Hematopoietic multipotent progenitor cell treated with erythropoietin and hydrocortisone succinate and interleukin-3 and kit ligand, for 4 days (in vitro differentiated cells): ENCODE measurements at places on chromosomes 5 and 9.

- DNase-seq: no peak
Observed at GRCh38 chr9:81074221-81074620, 615.1 kb downstream of the TLE1 start.

DNA sequence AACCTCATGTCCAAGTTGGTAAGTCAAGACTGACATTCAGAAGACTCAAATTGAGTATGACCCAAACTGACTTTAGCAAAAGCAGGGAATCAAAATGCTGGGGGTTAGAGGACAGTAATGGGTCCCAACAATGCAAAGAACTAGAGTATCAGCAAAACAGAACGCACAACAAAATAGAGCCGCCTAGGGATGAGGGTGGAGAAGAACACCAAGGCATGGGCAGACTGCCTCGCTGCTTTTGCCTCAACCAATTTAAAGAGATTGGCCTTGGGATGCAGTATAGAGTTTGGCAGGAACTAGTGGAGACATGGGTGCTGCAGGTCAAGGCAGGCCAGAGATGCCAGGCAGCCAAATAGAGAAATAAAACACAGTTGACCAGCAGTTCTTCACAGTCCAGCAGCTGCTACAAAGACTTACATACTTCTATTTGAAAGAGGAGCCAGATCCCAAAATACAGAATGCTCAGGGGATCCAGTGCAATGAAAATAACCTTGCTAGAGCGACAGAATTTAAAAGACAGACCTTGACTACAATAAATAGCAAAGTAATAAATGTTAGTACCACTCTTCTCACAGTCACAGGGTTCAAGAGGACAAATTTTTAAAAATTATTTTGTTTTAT, 83.9 kb upstream of the NIPBL start:
- DNase-seq: no peak

DNA sequence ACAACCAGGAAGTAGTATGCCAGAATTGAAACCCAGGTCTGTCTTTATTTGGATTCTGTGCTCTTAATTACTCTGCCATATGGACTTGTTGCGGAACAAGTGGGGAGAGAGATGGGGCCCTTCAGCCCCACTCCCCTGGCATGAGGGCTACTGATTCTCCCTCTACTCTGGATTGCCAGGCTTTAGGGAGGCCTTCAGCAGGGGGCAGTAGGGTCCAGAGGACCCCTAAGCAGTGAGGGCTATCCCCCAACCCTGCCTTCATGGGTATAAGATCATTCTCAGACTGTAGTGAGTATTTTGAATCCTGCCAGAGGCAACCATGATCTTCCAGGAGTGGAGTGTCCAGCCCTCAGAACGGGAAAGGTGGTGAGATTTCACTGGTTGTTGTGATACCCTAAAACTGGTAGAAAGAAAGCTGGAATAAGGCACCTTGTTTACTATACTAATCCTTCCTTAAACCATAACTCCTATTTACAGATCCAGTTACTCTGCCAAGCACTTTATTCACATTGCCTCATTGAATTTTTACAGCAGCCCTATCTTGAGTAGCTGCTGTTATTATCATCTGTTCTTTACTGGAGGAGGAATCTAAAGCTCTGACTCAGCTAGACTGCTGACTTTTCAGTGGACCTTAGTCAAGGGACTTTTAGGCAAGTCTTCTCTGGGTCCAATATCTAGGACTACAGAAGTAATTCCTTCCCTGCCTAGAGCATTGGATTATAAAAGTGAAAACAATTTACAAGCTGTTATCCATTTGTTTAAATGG, 31.3 kb upstream of the LARP1 start:
- DNase-seq: peak; percentile 34

GRCh38 chr5:124232515-124232914, 513.9 kb downstream of the ZNF608 start:
- peak; percentile 49 for DNase-seq

DNA sequence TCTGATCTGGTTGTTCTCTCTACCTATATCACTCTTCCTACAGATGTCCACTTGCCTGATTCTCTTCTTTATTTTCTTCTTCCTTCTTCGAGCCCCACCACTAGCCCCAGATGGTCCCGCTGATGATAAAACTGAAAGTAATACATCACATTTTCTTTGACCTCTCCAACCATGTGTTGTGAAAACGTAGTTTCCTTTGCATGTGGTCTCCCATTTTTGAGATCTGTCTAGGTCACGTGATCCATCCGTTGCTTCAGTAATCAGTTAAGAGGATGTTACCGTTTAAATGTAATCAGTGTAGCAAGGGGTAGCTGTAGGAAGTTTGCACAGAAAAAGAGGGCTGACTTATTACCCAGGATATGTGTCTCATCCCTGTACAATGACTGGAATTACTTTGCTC, 426.3 kb upstream of the TLE4 start:
- DNase-seq: no peak

DNA sequence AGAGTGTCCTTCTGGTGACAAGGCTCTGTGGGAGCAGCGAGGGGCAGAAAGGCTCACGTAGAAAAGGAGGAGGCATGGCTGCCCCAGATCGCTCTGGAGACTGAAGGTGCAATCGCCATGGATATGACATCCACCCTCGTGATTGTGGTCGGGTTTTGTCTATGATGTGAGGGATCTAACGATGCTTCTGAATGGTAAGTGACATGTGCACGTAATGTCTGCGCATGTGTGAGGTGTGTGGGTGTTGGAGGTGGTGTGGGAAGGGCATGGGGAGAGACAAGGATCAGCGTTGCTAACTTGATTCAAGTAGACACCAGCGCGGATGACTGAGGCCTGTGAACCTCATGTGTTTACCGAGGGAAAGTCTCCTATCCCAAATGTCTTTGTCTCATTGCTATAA, 20.2 kb downstream of the IRX1 start:
- no peak for DNase-seq

- peak; percentile 37 for DNase-seq
Observed at GRCh38 chr5:1883120-1883924, 597 bp upstream of the IRX4 start.

DNA sequence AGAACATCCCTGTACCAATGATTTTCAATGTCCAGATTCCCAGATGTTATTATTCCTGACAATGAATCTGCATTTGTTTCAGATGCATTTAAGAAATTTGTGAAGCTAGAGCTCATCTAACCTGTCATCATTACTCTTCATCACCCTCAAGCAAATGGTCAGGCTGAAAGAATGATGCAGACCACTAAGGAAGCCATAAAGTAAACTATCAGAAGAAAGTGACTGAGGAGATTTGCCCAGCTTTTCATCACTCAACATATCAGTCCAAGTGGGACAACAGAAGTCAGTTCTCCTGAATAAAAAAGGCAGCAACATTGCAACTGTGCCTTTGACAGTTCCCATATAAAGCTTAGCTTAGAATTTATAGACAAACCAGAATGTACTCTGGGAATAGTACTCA, 419.9 kb downstream of the PDE4D start:
- DNase-seq: no peak

DNA sequence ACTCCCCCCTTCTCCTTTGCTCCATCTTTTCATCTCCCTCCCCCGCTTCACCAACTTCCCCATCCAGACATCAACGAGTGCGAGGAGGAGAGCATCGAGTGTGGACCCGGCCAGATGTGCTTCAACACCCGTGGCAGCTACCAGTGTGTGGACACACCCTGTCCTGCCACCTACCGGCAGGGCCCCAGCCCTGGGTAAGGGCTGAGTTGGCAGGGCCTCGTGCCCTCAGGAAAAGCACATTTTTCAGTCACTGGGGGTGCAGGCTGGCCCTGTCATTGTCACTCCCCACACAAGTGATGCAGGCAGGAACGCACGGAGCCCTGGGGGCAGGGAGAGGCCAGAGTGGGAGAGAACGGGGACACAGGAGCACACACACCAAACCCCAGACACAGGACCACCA, 12.4 kb upstream of the ASS1 start:
- peak; percentile 24 for DNase-seq

DNA sequence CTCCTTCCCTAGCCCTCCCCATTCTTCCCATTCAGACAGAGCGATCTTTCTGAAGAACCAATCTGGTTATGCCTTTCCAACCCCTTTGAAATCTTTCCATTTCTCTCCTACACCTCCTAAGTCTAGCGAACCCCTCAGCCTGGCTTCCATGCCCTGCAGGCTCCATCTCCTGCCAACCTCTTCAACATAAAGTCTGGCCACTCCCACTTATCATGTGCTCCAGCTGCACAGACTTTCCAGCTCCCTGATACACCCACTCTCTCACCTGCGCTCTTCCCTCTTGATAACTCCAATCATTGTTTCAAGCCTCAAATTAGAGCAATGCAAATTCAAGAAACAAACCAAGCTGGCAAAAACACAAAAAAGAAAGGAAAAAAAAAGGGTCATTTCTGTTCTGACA, 3.8 kb upstream of the ORM1 start:
- DNase-seq: no peak

DNA sequence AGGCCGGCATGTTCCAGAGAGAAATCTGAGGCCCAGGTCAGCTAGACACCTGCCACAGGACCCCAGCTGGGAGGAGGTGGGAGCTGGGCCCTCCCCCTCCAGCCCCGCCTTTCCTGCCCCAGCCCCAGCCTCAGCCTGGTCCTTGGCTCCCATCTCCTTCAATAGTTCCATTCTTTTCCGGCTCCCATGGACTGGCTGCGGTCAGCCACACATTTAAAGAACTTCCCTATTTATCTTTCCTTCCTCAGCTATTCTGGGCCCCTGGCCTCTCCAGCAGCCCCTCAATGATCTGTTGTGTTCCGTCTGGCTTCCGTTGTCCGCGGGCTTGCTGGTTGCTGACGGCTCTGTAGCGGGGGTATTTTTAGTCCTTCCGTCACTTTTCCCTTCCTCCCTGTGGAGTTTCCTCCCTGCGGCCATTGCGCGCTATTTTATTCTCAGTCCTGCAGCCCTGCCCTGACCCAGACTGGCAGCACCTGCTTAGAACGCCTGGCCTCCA, 73.8 kb downstream of the AMBP start:
- DNase-seq: peak; percentile 66

- no peak for DNase-seq
Observed at GRCh38 chr5:168699002-168699401, 119.8 kb upstream of the PANK3 start.

- DNase-seq: no peak
Observed at GRCh38 chr9:83299094-83299493, 236.2 kb upstream of the RASEF start.

DNA sequence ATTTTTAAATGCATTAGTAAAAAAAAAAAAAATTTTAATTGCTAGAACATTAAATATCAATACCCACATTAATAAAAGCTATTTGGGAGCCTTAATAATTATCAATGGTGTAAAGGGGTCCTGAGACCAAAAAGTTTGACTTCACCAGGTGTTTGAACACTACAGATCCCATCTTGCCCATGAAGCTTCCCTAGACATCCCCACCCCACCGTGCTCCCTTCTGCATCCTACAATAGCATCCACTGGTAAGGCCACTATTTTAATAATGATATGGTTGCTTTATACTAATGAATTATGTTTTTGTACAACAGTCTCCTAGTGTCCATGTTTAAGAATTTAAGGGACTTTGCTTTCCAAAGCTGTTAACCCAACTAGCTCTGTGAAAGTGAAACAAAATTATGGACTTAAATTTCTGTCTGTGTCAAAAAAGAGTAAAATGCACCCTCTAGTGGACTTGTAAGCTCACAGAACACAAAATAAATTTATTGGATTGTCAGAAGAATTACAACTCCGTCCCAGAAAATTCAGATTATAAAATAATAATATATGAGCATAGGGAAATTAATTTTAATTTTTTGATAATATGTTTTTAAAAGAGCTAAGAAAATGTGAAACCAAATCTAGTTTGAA, 76.0 kb downstream of the ARL15 start:
- DNase-seq: peak; percentile 82

DNA sequence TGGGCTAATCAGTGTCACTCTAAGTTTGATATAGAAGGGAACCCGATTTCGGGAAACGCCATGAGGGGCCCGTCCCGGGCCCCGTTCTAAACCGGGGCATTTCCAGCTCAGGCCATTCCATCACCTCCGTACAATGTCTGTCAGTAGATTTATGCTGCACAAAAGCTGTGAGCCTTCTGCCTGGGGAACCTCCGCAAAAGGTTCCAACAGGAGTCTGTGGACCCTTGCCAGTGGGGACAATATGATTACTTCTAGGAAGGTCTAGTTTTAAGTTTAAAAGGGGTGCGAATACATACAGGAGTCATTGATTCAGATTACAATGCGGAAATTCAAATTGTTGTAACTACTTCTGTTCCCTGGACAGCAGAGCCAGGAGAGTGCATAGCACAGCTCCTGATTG, 57.6 kb downstream of the RAPGEF1 start:
- DNase-seq: no peak

DNA sequence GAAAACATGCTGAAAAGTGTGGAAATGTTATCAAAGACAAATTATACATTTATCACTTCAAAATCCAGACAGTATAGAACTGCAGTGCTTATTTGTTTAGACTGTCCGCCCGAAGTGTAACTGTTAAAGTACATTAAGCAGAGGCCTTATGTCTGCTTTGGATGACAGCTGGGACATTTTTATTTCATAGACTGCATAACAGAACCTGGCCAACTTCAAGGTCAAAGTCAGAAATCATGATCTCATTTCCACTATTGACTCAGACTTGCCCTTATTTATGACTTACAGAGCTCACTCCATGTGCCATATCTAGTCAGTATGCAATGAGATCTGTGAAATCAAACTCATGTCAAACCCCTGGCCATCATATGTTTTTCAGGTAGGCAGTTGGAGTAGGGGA, 87.7 kb downstream of the RAB3C start:
- DNase-seq: no peak

- peak; percentile 21 for DNase-seq
Observed at GRCh38 chr9:87760529-87760928, 34.6 kb downstream of the CTSL start.

- DNase-seq: no peak
Observed at GRCh38 chr5:6762116-6762515, 48.9 kb downstream of the TENT4A start.

DNA sequence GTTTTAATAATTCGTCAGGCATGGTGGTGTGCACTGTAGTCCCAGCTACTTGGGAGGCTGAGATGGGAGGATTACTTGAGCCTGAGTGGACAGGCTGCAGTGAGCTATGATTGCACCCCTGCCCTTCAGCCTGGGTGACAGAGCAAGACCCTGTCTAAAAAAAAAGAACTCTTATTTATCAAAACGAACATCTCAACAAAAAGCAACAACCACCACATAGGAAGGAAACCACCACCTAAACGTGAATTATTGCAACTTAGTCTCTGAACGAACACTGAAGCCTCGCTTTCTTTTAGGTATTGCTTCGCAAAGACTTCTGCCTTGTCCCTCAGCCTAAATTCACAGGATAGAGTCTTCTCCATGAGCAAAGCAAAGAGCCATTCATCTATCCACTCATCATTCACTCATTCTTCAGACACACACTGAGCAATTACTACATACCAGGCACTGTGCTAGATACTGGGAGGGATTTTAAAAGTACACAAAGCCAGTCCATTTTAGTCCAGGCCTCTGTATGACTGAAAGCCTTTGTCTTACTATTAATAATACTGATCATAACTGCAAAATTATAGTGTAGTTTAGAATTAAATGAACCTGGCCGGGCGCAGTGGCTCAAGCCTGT, 57.4 kb downstream of the THBS4 start:
- peak; percentile 65 for DNase-seq

GRCh38 chr5:126763371-126763770, 13.6 kb upstream of the LMNB1 start:
- no peak for DNase-seq

GRCh38 chr9:5364294-5365024, 24.8 kb upstream of the RLN1 start:
- no peak for DNase-seq

- no peak for DNase-seq
Observed at GRCh38 chr5:112388074-112388473, 31.0 kb downstream of the EPB41L4A start.

GRCh38 chr9:134678666-134679443, 37.3 kb downstream of the COL5A1 start:
- DNase-seq: no peak
